Dorsolateral prefrontal cortex (tissue), 122 donors: ENCODE measurements at places on chromosomes 13 and 19.

DNA sequence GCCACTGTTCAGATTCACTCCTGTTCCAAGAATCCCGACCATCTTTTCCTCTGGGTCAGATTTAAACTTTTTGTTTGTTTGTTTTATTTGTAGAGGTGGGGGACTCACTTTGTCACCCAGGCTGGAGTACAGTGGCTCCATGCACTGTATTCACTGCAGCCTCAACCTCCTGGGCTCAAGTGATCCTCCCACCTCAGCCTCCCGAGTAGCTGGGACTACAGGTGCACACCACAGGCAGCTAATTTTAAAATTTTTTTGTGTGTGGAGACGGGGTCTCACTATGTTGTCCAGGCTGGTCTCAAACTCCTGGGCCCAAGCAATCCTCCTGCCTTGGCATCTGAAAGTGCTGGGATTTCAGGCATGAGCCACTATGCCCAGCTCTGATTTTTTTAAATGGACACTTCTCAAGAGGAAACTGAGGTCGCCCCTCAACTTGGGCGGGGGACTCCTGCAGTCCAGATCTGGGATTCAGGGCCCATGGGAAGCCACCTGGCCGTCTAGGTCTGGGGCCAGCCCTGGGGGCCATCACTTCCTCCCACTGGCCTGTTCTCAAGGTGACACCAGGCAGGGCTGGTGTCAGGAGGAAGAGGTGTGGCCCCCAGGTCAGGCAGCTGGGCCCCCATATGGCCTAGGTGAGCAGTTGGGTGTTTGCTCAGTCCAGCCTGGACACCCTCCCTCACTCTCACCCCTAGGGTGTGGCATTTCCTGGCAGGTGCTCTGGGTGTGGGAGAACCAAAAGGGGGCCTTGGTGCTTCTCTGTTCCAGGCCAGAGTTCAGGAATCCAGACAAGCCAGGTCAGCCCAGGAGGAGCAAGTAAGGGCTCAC, 1.3 kb downstream of the B3GNT3 start:
- DNase-seq = no peak

- DNase-seq = no peak
Observed at GRCh38 chr13:44648392-44649103, 72.4 kb upstream of the TSC22D1 start.

GRCh38 chr13:48000559-48001113, 437 bp downstream of the SUCLA2 start:
- peak; percentile 46 for DNase-seq

- DNase-seq = peak; percentile 66
Observed at GRCh38 chr19:54178581-54179261, 5.8 kb upstream of the TMC4 start.

GRCh38 chr13:40152922-40153321, 497.5 kb downstream of the COG6 start:
- no peak for DNase-seq

DNA sequence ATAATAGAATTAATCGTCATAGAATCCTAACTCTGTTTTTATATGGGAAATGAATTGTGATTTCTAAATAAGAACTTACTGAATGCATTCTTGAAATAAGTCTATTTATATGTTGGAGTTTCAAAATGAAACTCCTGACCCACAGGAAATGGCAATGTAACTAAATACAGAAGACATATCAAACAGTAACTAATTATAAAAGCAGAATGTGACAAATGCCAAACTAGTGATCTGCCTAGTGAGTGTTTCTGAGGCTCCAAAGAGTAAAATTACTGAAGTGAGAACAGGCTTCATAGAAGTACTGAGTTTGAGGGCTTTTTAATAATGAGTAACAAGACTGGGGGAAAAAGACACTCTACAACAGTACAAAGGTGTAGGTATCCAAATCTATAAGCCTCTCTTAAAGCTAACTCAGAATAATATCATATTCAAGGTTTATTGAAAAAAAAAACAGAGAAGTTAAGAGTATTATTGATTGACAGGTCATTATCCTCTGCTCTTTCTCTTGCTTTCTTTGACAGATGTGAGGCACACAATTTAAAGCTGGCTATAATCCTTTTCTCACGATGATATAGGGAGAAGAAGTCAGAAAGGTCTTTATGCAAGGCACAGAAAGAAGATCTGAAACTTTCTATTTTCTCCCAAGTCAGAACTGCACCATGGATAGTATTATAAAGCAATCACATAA, 17.4 kb upstream of the ATXN8OS start:
- DNase-seq = no peak

DNA sequence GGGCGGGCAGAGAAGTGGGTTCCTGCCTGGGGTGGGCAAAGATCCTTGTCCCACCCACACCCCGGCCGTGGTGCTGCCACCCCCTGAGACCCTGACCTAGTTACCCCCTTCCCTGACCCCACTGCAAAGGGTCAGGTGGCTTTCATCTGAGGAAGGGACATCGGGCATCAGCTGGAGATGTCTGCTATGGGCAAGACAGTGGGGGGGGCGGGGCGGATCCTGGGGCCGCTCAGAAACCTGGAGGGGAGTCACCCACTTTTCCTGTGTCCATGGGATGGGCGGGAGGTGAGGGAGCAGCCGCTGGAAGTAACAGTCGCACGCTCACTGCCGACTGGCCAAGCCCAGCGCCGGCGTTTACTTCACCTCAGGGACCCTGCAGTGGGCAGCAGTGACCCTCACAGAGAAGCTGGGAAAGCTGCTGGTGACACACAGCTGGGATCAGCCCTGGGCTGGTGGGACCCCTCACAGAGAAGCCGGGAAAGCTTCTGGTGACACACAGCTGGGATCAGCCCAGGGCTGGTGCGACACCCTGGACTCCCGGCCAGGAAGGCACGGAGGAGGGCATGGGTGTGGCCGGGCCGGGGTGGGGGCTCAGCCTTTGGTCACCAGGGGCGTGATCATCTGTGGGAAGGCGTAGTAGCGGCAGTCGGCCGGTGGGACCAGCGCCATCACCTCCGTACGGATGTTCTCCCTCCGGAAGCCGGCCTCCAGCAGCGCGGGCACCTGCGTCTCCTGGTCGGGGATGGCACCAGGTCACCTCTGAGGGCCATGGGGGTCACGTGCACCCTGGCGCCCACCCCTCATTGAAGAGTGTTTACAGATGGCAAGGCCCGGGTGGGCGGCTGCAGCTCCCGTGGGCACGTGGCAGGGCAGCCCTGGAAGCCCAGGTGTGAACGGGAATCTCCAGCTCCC, 4.3 kb downstream of the GAMT start:
- no peak for DNase-seq

GRCh38 chr13:39916330-39916729, 260.9 kb downstream of the COG6 start:
- no peak for DNase-seq

- no peak for DNase-seq
Observed at GRCh38 chr19:51139299-51140014, 2.6 kb upstream of the SIGLEC7 start.

GRCh38 chr19:33689138-33689746, 67.5 kb downstream of the CHST8 start:
- DNase-seq = no peak

DNA sequence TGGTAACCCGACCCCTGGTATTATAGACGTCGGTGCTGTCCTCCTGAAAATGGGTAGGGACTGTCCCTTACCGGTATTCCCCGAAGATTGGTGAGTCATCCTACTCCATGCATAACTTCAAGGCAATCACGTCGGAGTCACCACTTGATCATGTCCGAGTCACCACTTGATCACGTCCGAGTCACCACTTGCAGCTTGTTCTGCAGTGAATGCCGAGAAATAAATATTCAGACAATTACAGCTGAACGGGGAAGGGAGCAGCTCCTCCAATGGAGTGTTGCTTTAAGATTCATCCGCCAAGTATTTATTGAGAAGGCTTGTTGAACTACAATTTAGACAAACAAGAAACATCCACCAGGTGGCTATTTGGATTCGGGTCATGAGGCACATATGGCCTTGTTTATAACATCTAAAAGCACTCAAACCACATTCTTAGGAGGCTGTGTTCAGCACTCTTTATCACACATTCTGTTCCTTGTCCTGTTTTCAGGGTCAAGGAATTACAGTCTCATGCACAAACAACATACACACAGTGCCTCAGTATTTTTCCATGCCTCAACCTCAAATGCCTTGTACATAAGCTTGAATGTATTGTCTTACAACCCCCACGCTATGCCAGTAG, 43.1 kb downstream of the ZNF726 start:
- DNase-seq = no peak

- DNase-seq = no peak
Observed at GRCh38 chr13:21549633-21550032, 54.3 kb downstream of the MICU2 start.

DNA sequence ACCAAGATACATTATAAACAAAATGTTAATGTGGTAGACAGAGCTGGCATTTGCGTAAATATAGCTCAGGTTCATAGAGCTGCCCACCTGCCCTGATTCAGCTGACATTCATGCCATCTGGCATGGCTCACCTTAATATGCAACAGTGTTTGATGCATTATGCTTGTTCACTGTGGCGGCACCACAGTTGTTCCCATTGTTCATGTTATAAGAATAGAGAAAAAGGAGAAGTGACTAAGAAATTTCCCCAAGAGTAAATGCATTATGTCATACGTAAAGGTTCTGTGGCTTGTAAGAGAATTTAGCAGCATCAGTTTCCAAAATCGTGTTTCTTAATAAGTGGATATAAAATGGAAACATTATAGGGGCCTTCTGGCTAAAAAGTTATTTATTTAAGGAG, 4.5 kb downstream of the CCNA1 start:
- DNase-seq = no peak

- DNase-seq = peak; percentile 70
Observed at GRCh38 chr19:18119717-18120105, 22.1 kb downstream of the MAST3 start.

DNA sequence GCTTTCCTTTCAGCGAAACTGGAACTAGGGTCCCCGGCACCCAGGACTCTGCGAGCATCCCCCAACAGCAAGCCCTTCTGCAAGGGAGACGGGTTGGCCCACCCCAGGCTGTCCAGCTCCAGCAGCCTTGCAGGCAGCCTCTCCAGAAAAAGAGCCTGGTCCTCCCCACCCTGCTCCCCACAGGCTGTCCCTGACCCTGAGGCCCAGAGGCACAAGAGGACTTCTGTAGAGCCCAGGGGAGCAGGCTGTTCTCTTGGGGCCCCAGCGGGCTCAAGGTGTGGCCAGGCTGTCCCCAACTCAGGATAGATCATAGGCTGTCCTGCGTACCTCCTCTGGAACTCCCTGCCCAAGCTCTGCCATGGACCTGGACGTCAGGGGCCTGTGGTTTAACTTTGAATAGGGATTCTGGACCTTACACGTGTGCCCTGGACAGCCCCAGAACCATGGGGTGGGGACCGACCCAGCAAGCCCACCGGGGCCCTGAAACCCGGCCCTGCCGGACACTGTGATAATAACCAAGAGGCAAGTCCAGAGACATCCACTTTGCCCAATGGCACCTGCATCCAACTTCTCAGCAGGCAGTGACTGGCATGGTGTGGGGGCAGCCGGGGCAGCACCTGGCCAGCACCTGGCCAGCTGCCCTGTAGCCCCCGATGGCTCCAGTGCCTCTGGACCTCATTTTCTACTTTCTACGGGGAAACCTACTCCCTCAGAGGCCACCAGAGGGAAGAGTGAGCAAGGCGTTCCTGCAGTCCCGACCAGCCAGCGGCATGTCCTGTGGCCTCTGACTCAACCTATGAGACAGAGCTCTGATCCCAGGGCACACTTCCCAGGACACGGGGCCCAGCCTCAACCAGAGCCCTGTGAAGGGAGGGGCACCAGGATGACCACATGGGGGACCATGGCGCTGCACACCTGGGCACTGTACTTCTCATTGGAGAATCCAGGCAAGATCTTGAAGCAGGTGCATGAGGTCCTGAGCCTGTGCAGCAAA, 50.9 kb upstream of the TPM4 start:
- DNase-seq = no peak

- no peak for DNase-seq
Observed at GRCh38 chr13:80527400-80527799, 186.5 kb upstream of the SPRY2 start.

GRCh38 chr19:23946569-23946968, 31.9 kb downstream of the ZNF726 start:
- DNase-seq = no peak

DNA sequence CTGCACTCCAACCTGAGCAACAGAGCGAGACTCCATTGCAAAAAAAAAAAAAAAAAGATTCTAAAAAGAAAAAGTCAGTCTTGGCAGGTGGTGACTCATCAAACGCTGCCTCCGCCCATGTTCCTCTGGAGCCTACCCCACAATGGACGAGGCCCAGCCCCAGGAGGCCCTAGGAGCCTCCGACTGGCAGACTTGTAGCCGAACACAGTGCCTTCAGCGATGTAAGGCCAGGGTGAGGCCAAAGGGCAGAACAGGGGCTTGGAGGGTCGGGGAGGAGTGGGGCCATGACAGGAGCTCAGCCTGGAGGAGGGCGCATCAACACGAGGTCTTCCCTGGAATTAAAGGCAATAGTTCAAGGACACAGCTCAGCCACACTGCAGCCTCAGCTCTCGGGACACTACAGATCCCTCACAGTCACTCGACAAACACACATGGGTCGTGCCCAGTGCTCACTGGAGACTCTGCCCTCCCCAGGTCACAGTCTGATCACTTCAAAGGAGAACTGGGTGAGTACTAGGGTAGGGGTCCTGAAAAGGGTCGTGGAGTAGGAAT, 5.1 kb downstream of the USE1 start:
- no peak for DNase-seq

- DNase-seq = no peak
Observed at GRCh38 chr13:76164290-76164689, 528.2 kb downstream of the LMO7 start.

GRCh38 chr19:51904331-51905165, at the start of gene ZNF649:
Gene ZNF649 (minus strand): TSS chr19:51905017. CDS start chr19:51900107, 4,910 bp downstream.
- DNase-seq = peak; percentile 81

GRCh38 chr13:31032528-31033113, 100.2 kb downstream of the TEX26 start:
- DNase-seq = no peak

GRCh38 chr13:20840568-20840967, 62.0 kb downstream of the XPO4 start:
- no peak for DNase-seq

DNA sequence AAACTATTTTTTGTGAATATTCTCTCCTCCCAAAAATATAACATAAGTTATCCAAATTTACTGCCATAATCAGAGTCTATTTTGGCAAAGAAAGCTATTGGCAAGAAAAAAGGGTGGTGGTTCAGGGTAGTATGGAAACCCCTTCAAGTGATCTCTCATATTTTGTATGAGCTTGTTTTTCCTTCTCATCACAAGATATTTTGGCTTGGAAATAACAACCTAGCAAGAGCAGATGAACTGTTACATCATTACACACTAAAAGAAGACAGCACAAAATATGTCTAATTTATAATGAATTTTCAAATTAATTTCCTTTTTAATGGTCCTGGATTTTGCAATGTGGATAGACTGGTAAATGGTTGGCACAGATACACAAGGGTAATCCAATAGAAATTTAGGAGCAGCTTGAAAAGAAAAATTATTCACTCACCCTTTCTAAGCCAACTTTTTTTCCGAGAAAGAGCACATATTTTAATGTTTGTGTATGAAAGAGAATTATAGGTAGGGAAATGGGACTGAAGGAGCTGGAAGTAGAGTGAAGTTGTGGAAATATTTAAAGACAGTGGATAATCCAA, 225.1 kb downstream of the EFNB2 start:
- DNase-seq = no peak

GRCh38 chr19:10521461-10522171, 4.4 kb upstream of the S1PR5 start:
- no peak for DNase-seq
